ENCODE measurements at places on chromosomes 3 and 15.

- H3K4me1 ChIP-seq = no peaks in the 10 kb centered on the region
- DNase-seq = no peak
- H3K36me3 ChIP-seq = no peaks in the 10 kb centered on the region
- H3K27me3 ChIP-seq = peaks cover 4% of the 10 kb centered on the region
- no peak overlapping the region for H3K27ac ChIP-seq
- no peak overlapping the region for H3K4me3 ChIP-seq
These were observed 312.3 kb downstream of the SV2B start for GRCh38 chr15:91412138-91412928.

GRCh38 chr3:50423543-50423942 is 64.2 kb upstream of the TMEM115 start:
- H3K4me3 ChIP-seq = no peak overlapping the region
- peaks cover 34% of the 10 kb centered on the region for H3K27me3 ChIP-seq
- DNase-seq = no peak
- H3K27ac ChIP-seq = no peak overlapping the region

- H3K27me3 ChIP-seq = no peaks in the 10 kb centered on the region
- H3K4me1 ChIP-seq = peaks cover 11% of the 10 kb centered on the region
- no peak overlapping the region for H3K4me3 ChIP-seq
- no peak overlapping the region for H3K27ac ChIP-seq
- no peaks in the 10 kb centered on the region for H3K36me3 ChIP-seq
- no peak for DNase-seq
These were observed 9.4 kb downstream of the PIK3CB start for GRCh38 chr3:138825336-138825735.

- peaks cover 6% of the 10 kb centered on the region for H3K27me3 ChIP-seq
- no peak overlapping the region for H3K27ac ChIP-seq
- H3K4me3 ChIP-seq = no peak overlapping the region
- H3K4me1 ChIP-seq = no peaks in the 10 kb centered on the region
These were observed 72.1 kb upstream of the ROPN1 start for GRCh38 chr3:124064050-124064449.

DNA sequence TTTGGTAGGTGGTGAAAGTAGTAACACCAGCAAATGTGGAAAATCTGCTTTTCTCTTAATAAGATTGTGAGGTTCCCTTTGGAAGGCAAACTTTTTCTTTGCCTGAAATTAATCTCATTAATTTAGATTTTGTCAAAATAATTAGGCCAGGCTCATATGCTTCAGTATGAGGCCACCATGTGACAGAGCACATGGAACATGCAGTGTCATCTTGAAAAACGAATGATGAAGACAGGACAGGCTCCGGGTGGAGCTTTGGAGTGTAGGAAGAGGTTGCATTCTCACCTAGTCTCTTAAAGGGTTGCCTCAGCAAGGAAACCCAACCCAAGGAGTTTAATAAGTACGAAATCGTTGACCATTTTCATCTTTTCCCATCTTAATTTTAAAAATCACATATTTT is 18.6 kb upstream of the LZTFL1 start:
- H3K4me3 ChIP-seq = no peak overlapping the region
- peaks cover 21% of the 10 kb centered on the region for H3K4me1 ChIP-seq
- H3K27ac ChIP-seq = no peak overlapping the region

DNA sequence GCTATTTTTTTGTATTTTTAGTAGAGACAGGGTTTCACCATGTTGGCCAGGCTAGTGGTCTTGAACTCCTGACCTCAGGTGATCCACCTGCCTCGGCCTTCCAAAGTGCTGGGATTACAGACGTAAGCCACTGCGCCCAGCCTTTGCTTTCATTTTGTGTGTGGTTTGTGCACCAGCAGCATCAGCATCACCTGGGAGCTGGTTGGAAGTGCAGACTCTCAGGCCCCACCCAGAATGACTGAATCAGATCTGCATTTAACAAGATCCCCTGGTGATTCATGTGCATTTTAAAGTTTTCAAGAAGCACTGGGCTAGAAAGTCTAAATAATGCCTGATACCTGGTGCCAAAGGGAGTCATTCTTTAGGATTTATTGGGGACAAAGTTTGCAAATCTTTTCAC is 73.4 kb upstream of the BNIP2 start:
- H3K27ac ChIP-seq = no peak overlapping the region
- no peak overlapping the region for H3K4me3 ChIP-seq
- no peak for DNase-seq
- no peaks in the 10 kb centered on the region for H3K36me3 ChIP-seq
- peaks cover 16% of the 10 kb centered on the region for H3K27me3 ChIP-seq
- no peaks in the 10 kb centered on the region for H3K4me1 ChIP-seq

GRCh38 chr3:168490981-168491380 is 395.3 kb upstream of the GOLIM4 start:
- H3K36me3 ChIP-seq = no peaks in the 10 kb centered on the region
- no peak for DNase-seq
- H3K27me3 ChIP-seq = no peaks in the 10 kb centered on the region
- H3K27ac ChIP-seq = no peak overlapping the region

GRCh38 chr3:169173231-169173630 is 490.3 kb downstream of the MECOM start:
- DNase-seq = no peak
- no peaks in the 10 kb centered on the region for H3K36me3 ChIP-seq
- H3K4me1 ChIP-seq = no peaks in the 10 kb centered on the region
- peaks cover 9% of the 10 kb centered on the region for H3K27me3 ChIP-seq
- H3K4me3 ChIP-seq = no peak overlapping the region
- no peak overlapping the region for H3K27ac ChIP-seq

DNA sequence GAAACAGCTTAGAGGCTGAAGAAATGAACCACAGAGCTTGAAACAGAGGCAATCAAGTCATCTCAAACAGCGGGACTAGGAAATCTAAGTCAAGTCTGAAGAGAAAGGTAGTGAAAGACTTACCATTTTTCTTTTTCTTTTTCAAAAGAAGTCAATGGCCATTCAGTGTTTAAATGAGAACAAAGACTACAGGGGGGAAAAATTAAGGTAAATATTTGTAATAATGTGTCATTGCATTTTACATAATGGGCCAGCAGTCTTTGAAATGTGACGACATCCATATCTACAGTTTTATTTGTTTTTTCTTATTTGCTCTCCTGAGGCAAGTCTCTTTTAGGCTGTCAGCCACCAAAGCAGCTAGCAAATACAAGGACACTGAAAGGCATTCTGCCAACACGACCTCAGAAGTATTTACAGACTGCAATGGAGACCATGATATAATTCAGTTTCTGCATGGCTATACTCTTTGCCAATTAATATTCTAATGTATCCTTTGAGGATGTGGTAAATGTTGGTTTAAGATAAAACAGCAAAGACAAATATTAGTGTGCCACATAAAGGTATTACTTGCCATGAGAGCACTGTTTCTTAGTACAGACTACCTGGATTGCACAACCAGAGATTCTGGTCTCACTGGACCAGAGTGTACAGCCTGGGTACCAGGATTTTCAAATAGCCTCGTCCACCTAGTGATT is 307.0 kb upstream of the THBS1 start:
- no peak for DNase-seq
- H3K27ac ChIP-seq = no peak overlapping the region
- H3K27me3 ChIP-seq = no peaks in the 10 kb centered on the region
- no peaks in the 10 kb centered on the region for H3K4me1 ChIP-seq
- H3K36me3 ChIP-seq = no peaks in the 10 kb centered on the region

- H3K36me3 ChIP-seq = peaks cover 4% of the 10 kb centered on the region
- peaks cover 75% of the 10 kb centered on the region for H3K27me3 ChIP-seq
- H3K4me1 ChIP-seq = peaks cover 11% of the 10 kb centered on the region
- DNase-seq = no peak
These were observed at the start of gene WWTR1 for GRCh38 chr3:149657926-149658743. WWTR1 (minus strand) TSS chr3:149658025; CDS start chr3:149657306, 719 bp downstream.

DNA sequence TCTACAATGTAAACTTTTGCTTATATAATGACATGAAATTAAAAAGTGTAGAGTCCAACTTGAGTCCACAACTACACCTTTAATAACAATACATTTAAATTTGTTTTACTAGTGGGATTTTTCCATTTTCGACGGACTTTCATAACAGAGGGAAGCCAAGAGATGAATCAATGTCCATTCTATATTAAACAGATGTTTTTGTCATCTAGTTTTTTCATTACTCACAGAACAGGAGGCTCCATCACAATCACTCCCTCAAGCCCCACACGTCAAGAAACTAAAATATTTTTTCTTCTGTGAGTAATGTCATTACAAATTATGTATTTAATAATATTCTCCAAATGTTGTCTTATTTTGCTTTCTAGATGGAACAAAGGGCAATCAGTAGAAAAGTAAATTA is 932.9 kb downstream of the ROBO1 start:
- no peaks in the 10 kb centered on the region for H3K36me3 ChIP-seq
- no peak overlapping the region for H3K27ac ChIP-seq
- H3K4me1 ChIP-seq = no peaks in the 10 kb centered on the region
- no peak overlapping the region for H3K4me3 ChIP-seq
- H3K27me3 ChIP-seq = no peaks in the 10 kb centered on the region

All from naive B cell (primary cell).